Brain (organoid and tissue), 16 donors: ENCODE measurements at places on chromosomes 3 and 15. TPM values are rescaled to one million over a fixed set of nuclear protein-coding genes. Genes with fewer than 3 reads are reported as not detected.
A peak's percentile ranks its signal among the peaks of the same experiment; 100 is the strongest.

DNA sequence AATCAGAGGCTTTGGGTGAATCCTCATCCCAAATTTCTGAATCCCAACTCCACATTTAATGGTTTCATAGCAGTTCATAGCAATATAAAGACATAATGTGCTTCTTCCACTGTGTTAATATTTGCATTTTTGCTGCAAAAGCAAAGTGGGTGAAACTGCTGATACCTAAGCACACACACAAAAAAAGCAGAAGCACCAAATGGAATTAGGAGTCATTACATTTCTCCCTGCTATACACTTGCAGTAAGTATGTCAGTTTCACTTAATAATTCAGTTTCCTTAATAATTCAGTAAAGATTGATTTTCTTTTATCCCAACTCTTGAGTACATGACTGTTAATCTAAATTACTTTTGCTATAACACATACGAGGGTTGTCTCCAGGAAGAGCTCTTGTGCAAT is 48.9 kb upstream of the ALCAM start:
- no peak for DNase-seq

GRCh38 chr3:113284453-113285050 is 73.2 kb downstream of the BOC start:
- DNase-seq: no peak

- DNase-seq: no peak
Measured at GRCh38 chr3:184129012-184129411, 6.1 kb upstream of the EIF2B5 start.

- DNase-seq: no peak
Measured at GRCh38 chr3:31948280-31948679, 32.8 kb downstream of the OSBPL10 start.

DNA sequence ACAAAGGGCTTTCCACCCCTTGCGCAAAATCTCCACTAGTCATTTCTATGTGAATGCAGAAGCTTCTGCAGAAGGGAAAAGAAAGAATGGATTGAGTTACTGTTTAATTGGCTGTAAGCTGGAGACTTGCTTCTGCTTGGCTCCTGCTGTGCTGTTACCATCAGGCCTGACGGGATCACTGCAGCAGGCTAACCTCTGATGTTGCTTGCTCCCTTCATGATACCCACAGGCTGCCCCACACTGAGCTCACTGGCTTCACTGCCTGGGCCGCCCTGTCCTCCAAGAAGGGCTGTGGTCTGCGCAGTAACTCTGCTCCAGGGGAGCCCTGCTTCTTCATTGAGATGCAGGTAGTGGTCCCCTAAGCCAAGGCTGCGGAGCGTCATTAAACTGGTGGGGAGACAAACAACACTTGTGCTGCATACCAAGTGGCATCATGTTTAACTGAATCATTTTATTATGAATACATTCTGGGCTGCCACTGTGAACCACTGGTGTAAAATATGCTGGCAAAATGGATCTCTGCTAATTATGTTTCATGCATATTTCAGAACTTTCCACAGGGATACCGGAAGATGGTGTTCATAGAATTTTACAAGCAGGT is 78.6 kb downstream of the WDR49 start:
- peak; percentile 75 for DNase-seq

- DNase-seq: no peak
Measured at GRCh38 chr3:86723433-86723832, 267.5 kb downstream of the VGLL3 start.

GRCh38 chr15:92664178-92664900 is 8.8 kb upstream of the FAM174B start:
- no peak for DNase-seq

DNA sequence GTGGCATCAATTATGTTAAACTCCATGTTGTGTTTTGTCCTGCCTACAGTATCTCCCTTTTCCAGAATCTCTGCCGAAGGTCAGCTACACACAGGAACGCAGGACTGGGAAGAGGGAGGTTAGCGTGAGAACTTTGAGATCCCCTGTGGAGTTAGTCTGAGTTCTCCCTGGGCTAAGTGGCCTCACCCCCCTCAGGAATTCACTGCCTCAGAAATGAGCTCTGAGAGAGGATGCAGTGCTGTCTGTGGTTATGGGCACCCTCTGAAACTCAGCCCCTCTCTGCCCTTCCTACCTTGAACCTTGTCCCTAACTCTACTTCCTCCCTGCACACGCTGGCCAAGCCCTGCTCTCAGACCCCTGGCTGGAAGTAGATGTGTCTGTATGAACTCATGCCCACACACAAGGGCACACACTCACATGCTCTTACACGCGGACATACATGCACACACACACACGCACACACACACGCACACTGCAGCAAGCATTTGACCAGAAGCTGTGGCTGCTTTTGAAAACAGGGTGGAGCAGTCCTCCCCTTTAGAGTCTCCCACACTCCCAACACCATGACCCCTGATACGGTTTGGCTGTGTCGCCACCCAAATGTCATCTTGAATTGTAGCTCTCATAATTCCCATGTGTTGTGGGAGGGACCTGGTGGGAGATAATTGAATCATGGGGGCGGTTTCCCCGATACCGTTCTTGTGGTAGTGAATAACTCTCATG is 5.3 kb upstream of the VIPR1 start:
- no peak for DNase-seq

GRCh38 chr3:33658991-33659848 is 58.8 kb downstream of the CLASP2 start:
- peak; percentile 96 for DNase-seq

DNA sequence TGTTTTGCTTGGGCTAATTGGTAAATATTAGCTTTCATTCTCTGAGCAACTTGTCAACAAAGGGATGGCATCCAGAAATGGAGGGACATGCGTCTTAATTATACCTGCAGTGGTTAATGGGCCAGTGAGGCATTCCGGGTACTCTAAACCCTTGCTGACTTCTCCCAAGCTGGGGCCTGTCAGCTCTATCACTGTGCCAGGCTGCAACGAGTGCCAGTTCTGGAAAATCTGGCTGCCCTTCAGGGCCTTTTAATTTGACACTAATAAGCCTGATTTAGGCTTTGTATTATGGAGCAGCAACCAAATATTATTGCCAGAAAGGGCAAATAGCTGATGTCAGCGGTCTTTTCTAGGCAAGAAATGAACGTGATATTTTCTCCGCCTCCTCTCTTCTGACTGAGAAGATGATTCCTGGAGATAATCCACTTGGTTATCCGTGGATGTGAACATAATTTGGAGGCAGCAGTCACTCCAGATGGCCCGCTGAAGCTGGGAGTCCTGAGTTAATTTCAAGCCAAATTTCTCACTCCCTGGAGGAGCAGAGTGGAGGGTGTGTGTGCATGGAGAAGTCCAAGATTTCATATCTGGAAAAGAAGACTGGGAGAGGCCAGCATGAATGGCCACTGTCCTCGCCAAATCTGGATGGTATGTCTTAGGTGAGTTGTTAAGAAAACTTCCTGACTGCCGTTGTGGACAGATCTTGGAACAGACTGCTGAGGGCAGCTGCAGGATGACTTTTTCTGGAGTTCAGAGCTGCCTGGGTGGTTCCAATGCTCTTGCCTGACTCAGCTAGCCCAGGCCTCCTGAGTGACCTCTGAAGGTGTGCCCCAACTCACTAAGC is 44.4 kb upstream of the PSMD6 start:
- DNase-seq: no peak

Gene IL17RB
- 8.7 TPM for polyA plus RNA-seq

Gene KNG1
- 0.15 TPM for polyA plus RNA-seq

Gene RETNLB
- not detected for polyA plus RNA-seq

Gene MESP2
- 1.6 TPM for polyA plus RNA-seq

Gene PRTG
- polyA plus RNA-seq: 0.14 TPM
